ENCODE measurements at places on chromosomes 7 and 10.

- DNase-seq = no peak
Observed at GRCh38 chr7:1671594-1672451, 1.7 kb downstream of the ELFN1 start.

DNA sequence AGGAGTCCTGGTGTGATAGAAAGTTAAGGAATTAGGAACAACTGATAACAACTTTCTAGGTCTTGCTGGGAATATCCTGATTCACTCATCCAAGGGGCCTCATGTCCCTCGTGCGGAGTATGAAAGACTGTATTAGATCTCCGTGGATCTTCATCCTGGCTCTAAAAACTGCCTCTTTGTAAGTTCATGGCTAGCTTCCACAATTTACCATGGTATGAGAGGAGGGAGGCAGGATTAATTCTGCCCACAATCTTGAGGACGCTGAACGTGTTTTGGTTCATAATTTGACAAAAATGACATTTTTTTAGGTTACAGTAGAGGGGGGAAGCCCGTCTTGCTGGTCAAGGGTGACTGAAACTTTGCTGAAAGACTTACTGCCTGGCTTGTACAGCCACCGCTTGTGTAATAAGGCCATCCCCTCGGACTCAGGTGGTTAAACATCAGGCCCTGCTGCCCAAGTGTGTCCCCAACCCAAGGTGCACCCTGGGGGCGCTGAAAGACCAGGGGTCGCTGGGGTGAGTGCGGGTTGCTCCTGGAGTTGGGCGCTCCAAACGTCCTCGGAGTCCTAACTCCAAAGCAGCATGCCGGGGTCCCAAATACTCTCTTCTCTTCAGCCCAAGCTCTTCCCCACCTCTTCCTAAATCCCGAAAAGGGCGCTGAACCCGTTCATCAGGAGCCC is 733 bp downstream of the HIBADH start:
- DNase-seq = peak; percentile 30

GRCh38 chr10:103709341-103709920 is 145.9 kb downstream of the SH3PXD2A start:
- no peak for DNase-seq

DNA sequence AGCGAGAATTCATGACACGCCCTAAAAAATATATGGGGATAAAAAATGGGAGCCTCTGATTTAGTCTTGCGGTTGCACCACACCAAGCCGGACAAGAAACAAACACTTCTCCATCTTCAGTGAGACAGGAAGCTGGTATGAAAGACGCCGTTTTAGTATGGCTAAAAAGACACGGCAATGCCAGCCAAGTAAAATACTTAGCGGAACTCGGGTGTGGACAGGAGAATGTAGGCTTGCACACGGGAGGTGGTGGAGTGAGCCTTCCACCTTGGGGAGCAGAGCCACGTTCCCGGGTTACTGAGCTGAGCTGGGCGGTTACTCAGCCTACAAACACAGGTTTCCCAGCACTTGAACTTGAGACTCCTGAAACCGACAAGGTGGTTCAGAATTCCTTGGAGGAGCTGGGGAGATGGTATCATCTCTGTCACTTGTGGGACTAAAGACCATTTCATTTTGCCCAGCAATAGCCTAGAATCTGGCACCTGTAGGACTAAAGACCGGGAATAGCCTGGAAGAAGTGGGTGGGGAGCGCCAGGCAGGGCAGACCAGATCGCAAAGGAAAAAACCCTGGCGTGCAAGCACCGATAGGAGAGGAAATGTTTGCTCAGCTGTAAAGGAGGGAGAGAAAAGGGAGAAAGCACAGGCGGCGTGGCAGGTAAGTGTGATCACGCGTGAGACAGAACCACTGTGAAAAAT is 34.8 kb upstream of the SEPHS1 start:
- DNase-seq = no peak

- peak; percentile 66 for DNase-seq
Observed at GRCh38 chr7:31896925-31897324, 173.3 kb downstream of the PDE1C start.

DNA sequence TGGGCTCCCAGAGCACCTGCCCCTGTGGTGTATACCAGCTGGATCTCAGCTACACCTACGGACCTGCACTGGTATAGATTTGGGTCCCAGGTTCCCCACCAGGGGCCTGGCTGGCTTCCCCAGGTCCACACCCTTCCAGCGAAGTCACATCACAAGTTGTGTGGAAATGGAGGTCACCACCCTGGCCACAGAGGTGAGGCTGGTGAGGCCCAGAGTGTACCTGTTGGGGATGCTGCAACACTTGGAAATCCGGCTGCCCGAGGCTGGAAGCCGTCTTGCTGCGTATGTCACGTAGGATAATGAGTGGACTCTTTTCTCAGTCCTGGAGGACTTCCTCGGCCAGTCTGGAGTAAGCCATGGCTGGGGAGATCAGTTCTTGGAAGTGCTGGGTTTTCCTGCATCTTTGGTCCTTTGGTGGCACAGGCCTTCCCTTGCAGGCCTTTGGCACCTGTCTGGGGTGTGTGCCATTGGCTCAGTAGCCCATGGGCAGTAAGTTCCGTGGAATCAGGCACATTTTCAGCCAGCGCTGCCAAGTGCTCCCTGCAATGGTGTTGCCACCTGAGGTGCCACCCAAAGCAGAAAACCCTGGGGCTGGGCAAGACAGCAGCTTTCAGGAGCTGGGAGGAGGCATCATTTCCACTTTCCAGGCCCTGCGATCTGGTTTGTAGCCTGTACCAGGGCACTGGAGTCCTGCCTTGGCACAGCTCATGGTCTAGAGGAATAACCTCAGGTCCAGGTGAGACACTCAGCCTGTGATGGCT is 97.9 kb downstream of the LHPP start:
- DNase-seq = no peak

DNA sequence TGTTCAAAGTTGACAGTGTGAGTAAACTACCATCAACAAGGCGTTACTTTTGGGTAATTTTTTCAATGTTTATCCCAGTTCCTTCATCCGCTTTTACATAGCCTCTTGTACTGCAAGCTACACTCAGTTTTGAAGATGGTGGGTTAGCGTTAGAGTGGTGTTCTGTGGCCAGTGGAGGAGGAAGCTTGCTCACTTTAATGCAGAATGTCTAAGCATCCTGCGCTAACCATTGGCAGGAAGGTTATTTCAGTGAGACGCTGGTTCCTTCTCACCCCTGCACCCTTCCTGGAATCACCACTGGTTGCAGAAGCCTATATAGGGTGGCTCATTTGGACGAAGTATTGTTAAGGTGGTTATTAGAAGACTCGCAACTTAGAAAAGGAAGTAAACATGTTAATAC is 159.1 kb downstream of the CELF2 start:
- DNase-seq = no peak

- no peak for DNase-seq
Observed at GRCh38 chr10:22324413-22324812, 3.5 kb downstream of the BMI1 start.

DNA sequence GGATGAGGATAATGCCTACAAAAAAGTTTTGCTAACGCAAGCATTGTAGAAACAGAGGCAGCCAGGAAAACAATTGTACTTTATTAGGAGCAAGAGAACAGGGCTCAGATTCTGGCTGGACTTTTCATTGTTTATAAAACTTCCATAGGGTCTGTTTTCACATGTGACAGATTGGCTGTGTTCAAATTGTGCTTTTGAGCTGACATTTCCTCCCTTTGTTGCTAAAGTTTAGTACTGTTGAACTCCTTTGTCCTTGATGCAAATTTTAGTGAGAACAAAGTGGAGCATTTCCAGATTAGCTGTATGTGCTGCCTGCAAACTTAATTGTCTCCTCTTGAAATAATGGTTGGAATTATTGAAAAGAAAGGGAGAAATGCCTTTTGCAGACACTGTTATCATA is 221.0 kb upstream of the FZD1 start:
- DNase-seq = no peak

- DNase-seq = no peak
Observed at GRCh38 chr7:139431459-139431858, 52.0 kb downstream of the KLRG2 start.

GRCh38 chr7:42645906-42646305 is 266.0 kb downstream of the C7orf25 start:
- no peak for DNase-seq

DNA sequence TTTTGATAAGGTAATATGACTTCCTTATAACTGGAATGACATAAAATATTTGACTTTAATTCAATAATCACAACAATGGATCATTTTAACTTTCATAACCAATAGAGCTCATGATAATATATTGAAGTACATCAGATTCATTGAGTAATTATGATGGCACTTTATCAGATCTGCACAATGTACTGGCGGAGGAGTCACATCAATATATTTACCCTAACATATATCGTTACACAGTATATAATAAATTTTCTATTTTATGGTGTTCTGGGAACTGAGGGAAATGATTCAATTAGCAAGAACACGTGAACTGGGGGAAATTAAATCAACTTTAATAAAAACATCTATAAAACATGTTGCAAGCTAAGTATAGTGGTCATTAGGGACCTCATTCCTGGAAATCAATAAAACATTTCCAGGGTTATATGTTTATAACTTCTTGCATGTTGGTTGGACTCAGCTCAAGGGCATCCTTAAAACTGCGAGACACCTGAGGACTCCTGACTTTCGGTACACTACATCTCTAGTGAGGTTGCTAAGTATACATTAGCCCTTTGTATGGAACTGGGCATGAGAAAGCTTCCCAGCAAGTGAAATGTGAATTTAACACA is 254.0 kb downstream of the KCND2 start:
- no peak for DNase-seq

GRCh38 chr7:78172267-78172757 is 373.7 kb downstream of the PHTF2 start:
- no peak for DNase-seq

DNA sequence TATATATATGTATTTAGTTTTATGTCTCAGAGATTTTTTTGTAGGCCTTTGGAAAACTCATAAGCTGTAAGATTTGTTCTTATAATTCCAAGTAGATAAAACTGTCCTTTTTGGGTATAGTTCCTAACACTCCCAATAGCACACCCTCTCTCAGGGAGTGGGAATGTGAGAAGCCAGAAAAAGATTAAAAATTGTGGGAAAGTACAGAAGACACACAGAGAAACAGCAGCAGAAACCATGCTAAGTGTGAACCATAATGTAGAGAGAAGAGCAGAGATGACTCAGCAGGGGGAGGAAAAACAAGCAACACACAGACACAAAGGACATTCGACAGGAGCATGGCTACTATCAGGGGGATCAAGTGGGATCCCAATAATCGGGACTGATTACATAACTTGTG is 401.6 kb downstream of the MAGI2 start:
- no peak for DNase-seq

DNA sequence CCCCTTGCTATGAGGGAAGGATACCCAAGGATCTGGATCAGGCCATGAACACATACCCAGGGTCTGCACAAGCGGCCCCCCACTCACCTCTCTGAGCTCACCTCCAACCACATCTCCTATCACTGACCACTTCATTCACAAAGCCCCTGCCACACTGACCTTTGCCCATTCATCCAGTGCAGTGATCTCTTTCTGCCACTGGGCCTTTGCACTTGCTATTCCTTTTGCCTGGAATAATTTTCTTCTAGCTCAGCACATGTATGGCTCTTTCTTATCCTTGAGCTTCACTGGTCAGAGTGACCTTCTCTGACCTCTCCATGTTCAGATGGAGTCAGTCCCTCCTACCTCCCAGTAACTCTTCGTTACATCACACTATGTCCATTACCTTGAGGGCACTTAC is 48.3 kb downstream of the ADRA2A start:
- no peak for DNase-seq

All from WERI-Rb-1 (cell line).